ENCODE measurements at places on chromosomes 13 and 19.

- peak; percentile 96 for DNase-seq
Observed at GRCh38 chr19:58575183-58576041, 2.3 kb upstream of the MZF1 start.

- no peak for DNase-seq
Observed at GRCh38 chr19:30428844-30429243, 56.7 kb downstream of the ZNF536 start.

- no peak for DNase-seq
Observed at GRCh38 chr19:40266119-40266518, 19.0 kb downstream of the AKT2 start.

DNA sequence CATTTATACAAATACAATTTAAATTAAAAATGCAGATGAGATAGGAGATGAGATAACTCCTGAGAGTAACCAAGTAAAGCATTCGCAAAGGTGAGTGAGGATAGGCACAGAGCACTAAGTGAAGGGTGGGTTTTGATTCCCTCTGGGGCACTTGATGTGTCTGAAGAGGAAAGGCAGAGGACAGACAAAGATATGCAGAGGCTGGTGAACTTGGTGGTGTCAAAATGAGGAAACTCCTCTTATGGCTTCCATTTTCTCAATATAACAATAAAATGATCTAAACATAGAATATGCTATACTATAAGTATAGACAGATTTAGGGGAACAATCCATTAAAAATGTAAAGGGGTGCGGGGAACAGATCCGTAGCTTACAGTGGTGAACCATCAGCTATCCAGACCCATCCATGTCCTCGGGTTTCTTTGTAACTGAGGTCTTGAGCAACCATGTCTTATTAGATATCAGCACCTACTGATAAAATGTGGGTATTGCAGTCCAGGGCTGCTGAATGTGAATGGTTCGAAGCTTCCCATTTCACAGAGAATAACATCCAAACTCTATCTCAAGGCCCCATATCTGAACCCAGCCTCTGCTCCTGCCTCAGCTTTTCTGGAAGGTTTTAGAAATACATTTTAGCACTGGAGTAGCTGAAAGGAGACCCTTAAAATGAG lies 73.9 kb upstream of the SLC10A2 start:
- DNase-seq = peak; percentile 50

DNA sequence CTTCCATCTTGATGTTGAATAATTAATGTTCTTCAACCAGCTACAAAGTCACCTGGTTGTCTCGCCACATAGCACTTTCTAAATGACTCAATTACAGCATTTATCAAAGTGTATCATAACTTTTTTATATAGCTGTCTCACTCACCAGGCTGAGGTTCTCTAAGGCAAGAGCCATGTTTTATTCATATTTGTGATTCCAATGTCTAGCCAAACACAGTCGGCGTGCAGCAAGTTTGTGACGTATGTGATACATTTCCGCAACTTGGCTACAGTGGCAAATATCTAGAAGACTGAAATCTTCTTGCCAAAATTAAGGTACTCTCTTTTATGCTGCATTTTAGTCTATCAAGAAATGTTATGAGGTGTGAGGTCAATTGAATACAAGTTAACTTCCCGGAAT lies 94.2 kb upstream of the WASF3 start:
- no peak for DNase-seq

DNA sequence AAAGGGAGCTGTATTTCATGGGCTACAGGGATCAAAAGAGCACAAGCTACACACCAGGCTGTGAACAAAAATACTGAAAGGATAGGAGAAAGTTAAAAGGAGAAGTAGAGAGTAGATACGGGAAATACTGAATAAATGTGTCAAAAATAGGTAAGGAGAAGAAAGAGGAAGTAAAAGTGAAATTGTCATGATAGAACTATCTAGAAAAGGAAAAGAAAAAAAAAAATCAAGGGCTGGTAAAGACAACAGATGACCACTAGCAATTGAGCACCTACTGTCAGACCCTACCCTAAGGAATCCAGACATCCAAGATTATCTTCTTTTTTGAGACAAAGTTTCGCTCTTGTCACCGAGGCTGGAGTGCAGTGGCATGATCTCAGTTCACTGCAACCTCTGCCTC lies 4.8 kb downstream of the RUBCNL start:
- no peak for DNase-seq

DNA sequence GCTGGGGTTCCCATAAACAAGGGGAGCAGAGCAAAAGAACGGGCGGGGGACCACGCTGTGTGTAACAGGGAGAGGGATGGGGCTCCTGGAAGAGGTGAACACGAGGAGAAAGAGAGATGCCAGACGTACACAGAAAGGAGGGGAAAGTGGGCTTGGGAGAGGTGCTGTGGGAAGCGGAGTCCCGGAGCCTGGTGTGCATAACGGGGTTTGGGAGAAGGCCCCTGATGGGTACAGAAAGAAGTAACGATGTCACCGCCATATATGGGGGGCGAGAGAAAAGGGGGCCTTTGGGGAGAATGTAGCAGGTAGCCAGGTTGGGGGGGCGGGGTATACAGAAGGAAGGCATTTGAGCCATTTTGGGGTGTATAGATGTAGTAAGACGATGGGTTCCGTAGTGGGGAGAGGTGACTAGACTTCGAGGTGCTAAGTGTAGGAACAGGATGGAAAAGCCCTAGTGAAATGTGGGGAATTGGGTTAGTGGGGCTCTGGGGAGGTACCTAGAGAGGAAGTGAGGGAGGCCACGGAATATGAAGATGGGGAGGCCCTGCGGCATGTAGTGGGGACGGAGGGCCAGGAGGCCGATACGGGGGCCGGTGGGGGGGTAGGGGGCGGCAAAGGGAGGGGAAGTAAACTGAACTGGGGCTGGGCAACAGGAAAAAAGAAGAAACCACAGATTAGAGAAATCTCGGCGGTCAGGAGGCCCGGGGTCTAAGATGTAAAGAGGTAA lies 787 bp downstream of the ZNF580 start:
- DNase-seq = peak; percentile 73

Measured in H7 (cell line).